ENCODE measurements at places on chromosomes 11 and 22.

GRCh38 chr11:14904745-14905103 lies 12.7 kb upstream of the CYP2R1 start:
- DNase-seq, result peak; percentile 83

DNA sequence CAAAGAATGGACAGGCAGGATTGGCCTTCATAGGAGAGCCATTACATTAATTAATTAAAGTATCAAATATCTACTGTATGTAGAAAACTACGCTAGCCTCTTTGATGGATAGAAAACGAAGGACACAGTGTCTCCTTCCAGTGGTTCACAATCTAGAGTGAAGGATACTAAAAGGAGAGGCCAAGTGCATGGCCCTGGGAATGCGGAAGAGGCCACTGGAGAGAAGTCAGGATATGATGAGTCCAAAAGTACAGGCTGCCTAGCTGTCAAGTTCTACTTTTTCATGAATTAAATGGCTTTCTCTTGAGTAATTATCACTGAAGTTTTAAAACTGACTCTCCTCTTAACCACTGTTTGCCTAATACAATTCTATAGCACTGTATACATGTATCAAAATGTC lies 41.9 kb downstream of the ATG16L2 start:
- DNase-seq, result no peak

DNA sequence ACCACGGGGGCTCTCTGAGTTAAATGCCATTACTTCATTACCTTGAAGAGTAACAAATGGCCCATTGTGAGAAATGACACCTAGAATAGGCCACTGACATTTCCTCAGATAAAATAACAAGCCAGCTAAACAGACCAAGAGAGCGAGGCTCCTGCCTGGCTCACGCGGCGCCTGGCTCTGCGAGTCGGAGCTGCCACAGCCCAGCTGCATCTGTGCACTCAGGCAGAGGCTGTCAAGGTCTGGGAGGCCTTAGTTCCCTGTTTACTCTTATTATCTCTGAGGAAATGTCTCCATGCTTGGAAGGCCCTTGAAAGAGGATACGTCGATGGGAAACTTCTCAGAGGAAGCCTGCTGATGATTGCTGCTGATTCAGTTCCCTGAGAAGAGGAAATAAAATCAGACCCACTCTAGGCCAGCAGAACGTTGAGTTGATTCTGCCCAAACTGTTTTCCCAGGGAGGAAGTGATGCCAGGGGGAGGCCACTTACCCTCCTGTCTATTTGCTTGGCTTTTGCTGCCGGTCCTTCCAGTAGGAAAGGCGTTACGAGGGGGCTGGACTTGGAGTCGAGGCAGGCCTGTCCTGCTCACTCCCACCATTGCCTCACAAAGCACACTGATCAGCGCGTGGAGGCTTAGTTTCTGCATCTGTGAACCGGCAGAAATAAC lies 208.8 kb downstream of the TBC1D22A start:
- no peak for DNase-seq

DNA sequence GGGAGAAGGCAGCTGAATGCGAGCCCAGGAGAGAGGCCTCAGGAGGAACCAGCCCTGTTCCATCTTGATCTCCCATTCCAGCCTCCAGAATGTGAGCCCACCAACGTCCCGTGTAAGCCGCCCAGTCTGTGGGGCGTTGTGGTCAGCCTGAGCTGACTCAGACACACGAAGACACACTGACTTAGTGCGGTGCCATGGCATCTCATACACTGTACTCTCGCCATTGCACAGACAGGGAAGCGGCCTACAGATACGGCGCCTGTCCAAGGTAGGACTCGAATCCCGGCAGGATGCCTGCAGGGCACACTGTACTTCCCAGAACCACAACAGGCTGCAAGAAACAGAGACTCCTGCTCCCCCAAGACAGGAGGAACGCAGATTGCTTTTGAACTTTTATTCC lies 179.6 kb downstream of the CTTN start:
- DNase-seq, result no peak

DNA sequence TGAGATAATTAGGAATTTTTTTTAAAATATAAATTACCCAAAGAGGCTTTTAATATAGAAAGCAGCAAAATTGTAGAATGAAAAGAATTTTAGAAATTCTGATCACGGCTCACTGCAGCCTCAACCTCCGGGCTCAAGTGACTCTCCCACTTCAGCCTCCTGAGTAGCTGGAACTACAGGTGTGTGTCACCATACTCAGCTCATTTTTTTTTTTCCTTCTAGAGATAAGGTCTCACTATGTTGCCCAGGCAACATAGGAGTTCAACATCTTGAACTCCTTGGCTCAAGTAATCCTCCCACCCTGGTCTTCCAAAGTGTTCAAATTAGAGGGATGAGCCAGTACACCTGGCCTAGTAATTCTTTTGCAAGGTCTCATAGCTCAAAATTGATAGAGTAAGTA lies 76.7 kb downstream of the ATG16L2 start:
- no peak for DNase-seq

- no peak for DNase-seq
These were observed 19.8 kb downstream of the PIWIL4 start for GRCh38 chr11:94586978-94587377.

GRCh38 chr22:21020802-21021429 lies 6.0 kb downstream of the P2RX6 start:
- DNase-seq, result no peak

DNA sequence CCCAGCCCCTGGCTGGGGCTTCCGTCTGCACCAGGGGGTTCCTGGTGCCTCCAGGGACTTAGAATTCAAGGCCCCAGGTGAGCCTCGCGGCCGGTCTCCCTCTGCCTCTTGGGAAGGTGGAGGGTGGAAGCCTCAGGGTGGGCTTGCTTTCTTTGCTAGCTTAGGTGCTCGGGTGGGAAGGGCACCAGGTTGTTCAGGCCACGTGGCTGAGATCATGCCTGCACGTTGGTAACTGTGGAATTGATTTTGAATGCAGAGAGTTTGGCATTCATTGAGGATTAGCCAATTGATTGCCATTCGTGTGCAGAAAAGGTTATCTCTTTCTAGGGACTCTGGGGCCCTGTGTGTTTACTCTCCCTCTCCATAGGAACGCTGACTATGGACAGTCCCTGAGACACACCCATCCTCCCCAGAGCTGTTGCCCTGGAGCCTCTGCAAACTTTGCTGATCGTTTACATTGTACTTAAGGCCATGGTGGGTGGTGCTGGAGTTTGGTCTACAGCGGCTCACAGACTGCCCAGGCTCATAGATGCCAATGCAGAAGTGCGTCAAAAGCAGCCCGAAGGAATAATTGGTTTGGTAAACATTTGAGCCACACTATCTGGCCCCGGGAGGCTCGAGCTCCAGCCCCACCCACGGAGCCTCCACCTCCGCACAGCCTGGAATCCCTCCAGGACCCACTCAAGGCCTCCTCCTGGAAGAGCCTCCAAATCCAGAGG lies 1457.7 kb downstream of the BRD1 start:
- no peak for DNase-seq

- DNase-seq, result no peak
These were observed 18.3 kb downstream of the PIK3IP1 start for GRCh38 chr22:31274017-31274416.

- no peak for DNase-seq
These were observed 102.1 kb downstream of the FBXO7 start for GRCh38 chr22:32576553-32577253.

DNA sequence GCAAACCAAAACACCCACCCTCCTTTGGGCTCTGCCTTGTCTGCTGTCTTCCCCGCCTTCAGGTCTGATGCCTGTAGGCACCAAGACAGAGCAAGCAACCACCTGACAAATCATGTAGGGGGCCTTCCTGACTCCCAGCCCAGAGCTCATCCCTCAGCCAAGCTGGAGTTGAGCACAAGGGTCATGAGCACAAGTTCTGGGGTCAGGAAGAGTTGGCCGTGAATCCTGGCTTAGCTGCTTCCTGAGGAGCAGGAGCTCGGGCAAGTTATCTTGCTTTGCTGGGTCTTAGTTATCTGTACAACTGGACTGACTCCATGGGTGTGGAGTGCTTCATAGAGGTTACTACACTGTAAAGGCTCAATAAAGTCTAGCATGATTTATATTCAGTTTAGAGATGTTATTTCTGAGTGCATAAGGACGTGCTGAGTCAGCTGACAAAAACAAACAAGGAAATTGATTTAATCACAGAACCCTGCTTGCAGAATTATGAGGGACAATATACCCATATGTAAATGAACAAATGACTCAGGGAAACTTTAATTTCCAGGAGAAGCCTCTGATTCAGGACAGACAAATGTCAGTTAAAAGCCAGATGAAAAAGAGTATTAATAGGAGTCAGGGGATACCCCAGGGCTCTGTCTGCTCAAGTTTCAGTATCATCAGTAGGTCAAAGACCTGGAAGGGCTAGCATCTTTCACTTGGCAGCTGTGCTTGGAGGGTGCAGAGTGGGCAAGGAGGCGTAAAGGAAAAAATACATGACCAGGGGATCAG lies 15.0 kb upstream of the APOA1 start:
- DNase-seq, result no peak

- DNase-seq, result no peak
These were observed 107.4 kb downstream of the ZBTB16 start for GRCh38 chr11:114166897-114167323.

GRCh38 chr11:68847395-68847794 lies 5.7 kb upstream of the CPT1A start:
- DNase-seq, result no peak

DNA sequence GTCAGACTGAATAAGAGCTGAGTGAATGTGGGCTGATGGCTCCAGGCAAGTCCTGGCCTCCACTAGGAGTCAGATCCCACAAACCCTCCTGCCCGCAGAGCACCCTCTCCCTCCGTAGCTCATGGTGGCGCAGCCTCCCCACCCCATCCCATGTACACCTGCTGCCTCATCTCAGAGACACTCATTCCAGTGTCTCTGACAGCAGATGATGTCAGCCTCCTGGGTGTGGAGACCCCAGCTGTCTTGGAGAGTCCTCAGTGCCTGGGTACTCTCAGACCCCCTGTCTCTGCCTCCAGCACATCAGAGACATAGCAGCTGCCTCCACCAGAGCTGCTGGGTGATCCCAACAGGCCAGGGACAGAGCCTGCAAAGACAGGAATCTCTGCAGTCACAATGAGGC lies 9.5 kb downstream of the IGLL5 start:
- DNase-seq, result no peak

GRCh38 chr22:29385748-29386147 lies 2.6 kb downstream of the AP1B1 start:
- DNase-seq, result no peak

- DNase-seq, result no peak
These were observed 15.4 kb downstream of the CAPN5 start for GRCh38 chr11:77081976-77082836.

DNA sequence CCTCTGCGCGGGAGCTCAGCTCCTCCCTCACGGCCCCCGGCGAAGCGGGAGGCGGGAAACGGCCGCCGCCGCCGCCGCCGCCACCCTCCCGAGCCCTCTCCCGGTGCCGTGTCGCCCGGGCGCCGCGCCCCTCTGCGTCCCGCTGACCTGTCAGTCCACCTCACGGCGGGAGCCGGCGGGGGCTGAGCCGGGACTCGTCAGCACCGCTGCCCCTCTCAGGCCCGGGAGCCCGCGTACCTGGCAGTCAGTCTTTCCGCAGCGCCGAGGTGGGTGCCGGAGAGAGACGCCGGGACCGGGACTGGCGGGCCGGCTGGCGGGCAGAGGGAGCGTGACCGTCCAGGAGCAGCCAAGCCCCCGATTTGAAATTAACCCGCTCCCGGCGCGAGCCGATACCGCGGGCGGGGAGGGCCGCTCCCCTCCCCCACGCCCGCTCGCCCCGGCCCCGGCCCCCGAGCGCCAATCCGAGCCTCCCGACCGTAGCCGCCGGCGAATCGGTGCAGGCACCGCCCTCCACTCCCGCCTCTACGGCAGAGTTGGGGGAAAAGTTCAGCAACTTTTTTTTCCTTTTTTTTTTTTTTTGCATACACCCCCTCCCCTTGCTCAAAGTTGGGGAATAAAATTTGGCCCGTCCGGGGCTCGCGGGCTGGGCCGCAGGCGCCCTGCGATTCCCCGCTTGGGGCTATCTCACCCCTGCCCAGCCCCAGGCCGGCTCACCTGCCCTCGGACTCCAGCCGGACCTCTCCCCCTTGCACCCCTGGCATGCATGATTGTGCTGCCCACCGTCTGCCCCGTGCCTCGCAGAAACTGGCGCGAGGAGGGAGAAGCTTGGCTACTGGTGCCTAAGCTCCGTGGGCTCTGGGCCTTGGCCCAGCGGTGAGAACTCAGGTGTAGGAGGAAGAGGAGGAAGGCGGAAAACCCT lies 774 bp upstream of the E2F8 start:
- DNase-seq, result peak; percentile 3

- DNase-seq, result no peak
These were observed 317.8 kb downstream of the NTM start for GRCh38 chr11:131688048-131688693.

GRCh38 chr11:134554861-134555260 lies 142.8 kb upstream of the B3GAT1 start:
- DNase-seq, result no peak

GRCh38 chr22:48949375-48950149 lies 878.1 kb downstream of the BRD1 start:
- no peak for DNase-seq

DNA sequence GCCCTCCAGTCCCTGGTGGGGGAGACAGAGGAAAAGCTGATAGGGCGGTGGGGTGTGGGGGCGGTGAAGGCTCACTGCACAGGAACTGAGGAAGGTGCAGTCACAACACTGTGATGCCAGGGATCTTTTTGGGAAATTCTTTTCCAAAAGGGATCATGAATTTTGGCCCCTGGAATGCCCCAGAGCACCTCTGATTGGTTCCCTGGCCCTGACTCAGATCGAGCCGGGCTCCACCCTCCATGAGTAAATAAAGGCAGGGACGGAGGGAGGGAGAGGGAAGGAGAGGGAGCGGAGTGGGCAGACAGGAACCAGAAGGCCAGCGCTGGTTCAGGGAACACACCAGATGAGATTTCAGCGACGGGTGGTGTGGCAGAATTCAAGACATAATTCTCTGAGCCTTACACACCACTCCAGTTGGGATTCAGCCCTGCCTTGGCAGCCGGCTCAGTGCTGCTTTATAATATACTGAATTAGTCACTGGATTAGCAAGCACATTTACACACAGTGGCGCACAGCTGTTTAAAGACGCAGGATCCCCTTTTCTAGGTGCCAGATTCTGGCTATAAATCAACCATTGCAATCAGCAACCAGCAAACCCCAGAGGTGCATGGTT lies 80.3 kb downstream of the ETS1 start:
- peak; percentile 45 for DNase-seq

DNA sequence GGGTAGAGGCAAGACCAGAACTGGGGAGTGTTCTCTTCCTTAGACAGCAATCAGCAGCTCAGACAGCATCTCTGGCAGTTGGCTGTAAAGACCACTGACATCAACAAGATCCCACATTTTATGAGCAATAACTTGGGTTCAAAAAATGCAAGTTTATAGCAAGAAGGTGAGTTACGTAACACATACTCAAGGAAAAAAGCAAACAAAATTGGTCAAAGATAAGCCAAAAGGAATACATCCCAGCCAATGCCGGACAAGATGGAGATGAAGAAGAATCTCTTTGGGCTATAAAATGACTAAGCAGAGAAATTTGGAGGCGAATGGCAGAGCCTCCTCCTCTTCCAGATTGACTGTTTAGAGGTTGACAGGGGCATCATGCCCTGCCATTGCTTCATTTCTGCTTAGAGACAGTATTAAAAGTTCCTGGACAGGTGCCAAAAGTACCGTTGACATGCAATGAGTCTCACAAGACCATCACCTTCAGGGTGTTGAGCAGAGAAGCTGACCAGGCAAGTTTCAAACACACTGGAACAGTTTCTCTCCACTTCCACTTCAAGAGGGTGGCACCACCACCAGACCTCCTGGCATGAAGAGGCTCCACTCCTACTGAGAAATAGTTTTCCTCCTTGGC lies 55.9 kb downstream of the ENDOD1 start:
- no peak for DNase-seq

- DNase-seq, result no peak
These were observed 8.1 kb downstream of the RRM1 start for GRCh38 chr11:4102711-4103110.

All from activated CD4-positive, alpha-beta T cell treated with anti-CD3 and anti-CD28 coated beads, Interleukin-2, amount 50 U/mL, for 1 hour (primary cell).